D721Med (cell line): ENCODE measurements at places on chromosomes 13 and 19.
A peak's percentile ranks its signal among the peaks of the same experiment; 100 is the strongest.

DNA sequence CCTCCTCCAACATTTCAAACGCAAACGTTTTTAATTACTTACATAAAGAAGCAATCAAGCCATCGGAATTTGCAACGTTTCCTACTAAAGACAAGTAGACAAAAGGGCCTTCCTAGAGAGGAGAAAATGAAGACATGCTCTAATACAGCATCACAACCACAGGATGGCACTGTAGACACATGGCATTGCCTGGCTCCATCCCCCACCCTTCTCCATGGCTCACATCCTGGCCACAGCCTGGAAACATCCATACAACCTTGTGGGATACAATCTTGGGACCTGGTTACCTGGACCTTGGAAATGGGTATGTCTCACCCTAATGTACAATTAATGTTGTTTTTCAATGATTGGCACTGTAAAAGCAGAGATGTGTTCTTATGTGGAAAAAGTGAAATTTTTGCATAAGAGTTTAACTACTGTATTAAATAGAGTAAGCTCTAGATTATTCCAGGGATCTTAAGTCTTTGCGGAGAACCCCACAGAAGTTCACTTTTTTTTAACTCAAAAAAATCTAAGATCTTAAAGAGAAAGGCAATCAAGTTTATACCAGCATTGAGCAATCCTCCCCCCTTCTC lies 21.5 kb downstream of the EBPL start:
- DNase-seq = no peak

DNA sequence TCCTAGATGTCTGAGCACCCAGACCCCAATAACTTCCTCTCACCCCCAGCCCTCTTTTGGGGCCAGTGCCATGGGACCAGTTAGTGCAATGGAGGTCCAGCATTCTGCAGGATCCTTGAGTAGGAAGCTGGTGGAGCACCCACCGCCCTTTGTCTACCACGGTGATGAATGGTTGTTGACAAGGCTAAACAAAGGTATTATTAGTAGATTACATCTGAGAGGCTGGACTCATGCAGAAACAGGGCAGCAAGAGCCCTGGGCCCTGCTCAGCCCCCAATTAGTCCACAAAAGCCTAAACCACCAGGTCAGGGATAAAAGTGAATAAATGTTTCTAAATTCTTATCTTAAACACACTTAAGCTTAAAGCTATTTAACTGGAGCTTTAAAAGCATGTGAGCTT lies 196.5 kb upstream of the TSHZ3 start:
- DNase-seq = no peak

GRCh38 chr13:23570921-23571315 lies 706 bp downstream of the TNFRSF19 start:
- no peak for DNase-seq

- no peak for DNase-seq
These were observed 415.4 kb downstream of the SLITRK5 start for GRCh38 chr13:88086577-88086976.

DNA sequence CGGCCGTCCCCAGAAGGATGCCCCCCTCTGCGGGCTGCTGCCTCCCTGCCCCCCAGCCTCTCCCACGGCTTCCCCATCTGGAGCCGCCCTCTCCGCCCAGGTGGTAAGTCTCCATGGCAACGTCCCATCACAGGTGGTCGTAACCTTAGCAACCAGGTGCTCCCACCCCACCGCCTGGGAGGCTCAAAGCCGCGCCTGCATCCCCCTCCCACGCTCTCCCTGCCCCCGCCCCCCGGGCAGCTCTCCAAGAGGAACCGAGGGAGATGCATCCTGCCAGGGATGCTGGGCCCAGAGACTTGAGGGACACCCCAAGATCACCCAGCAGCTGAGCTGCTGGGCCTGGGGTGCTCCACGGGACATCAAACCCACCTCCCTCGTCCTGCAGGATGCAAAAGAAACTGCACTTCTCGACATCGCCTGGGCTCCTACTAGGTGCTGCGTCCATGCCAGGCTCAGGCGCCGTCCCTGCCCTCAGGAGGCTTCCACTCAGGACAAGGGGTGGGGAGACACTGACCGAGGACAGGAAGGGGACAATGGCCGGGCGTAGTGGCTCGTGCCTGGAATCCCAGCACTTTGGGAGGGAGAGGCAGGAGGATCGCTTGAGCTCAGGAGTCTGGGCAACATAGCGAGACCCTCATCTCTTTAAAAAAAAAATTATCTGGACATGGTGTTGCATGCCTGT lies 5.0 kb upstream of the LINGO3 start:
- no peak for DNase-seq

DNA sequence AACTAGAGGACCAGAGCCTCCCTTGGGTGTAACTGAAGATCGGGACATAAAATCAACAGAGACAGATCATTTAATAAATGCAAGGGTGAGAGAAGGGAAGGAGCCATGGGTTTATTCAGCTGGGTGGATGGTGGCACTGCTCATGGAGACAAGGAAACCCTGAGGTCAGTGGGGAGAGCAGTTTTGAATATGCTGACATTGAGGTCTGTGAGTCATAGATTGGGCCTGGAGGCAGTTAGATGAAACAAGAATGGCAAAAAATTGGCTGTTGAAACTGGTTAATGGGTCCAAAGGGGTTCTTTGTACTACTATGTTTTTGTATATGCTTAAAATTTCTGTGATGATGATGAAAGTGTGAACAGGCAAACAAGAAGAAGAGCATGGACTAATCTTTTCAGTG lies 5.1 kb upstream of the GTF3A start:
- DNase-seq = no peak

DNA sequence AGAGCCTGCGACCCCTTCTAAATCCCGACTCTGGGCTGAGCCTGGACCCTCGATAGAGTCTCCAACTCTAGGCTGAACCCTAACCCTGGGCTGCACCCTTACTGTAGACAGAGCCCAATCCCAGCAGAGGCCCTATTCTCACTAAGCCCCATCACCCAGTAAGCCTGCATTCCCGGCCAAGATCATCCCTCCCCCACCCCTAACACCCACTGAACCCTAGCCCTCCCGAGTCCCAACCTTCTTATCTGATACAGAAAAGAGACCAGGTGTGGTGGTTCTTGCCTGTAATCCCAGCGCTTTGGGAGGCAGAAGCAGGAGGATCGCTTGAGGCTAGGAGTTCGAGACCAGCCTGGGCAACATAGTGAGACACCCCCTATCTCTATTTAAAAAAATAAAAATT lies 2.6 kb upstream of the TNFAIP8L1 start:
- no peak for DNase-seq

GRCh38 chr13:105773863-105774538 lies 761.5 kb downstream of the EFNB2 start:
- DNase-seq = no peak

DNA sequence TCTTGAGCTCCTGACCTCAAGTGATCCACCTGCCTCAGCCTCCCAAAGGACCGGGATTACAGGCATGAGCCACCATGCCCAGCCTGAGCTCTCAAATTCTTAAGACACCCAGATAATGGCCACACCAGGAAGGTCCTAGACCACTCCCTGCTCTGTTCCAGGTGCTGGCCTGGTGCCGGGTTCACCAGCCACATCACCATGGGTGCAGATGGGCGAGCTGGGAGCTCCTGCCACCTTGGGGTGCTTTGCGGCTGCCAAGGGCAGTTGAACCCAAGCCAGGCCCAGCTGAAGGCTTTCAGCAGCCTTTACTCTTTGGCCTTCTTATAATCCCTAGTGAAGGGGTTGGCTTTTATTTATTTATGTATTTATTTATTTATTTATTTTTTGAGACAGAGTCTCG lies 4.9 kb downstream of the HPN start:
- DNase-seq = no peak

- no peak for DNase-seq
These were observed at the start of gene LRRC25 for GRCh38 chr19:18397242-18398202. LRRC25 (minus strand) TSS chr19:18397622; CDS start chr19:18396963, 659 bp downstream.

DNA sequence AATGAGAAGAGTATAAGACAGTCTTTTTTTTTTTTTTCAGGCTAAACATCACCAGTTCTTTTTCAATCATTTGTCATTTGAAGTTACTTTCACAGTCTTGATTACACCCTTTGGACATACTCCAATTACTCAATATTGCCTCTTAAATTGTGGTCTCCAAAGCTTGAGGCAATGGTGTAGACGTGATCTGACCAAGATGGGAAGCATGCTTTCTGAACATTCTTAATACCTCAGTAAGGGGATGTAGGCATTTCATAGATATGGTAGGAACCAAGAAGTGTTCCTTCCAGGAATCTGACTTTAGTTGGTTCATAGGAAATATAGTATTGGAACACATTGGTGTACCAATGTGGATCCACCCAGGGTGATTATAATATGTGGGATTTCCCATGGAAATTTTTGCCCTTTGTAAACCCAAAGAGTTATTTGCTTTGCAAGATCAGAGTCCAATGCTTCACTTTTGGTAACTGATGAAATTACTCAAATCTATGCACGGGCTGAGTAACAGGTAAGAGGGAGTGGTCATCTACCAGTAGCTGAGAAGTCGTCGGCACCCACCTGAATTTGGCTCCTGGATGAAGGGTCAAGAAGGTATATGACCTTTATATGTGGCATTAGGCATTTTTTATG lies 62.2 kb downstream of the ERCC5 start:
- no peak for DNase-seq

GRCh38 chr19:8209462-8210378 lies 550 bp downstream of the CERS4 start:
- peak; percentile 57 for DNase-seq

- DNase-seq = no peak
These were observed 187.0 kb downstream of the MYO16 start for GRCh38 chr13:108816375-108816774.

DNA sequence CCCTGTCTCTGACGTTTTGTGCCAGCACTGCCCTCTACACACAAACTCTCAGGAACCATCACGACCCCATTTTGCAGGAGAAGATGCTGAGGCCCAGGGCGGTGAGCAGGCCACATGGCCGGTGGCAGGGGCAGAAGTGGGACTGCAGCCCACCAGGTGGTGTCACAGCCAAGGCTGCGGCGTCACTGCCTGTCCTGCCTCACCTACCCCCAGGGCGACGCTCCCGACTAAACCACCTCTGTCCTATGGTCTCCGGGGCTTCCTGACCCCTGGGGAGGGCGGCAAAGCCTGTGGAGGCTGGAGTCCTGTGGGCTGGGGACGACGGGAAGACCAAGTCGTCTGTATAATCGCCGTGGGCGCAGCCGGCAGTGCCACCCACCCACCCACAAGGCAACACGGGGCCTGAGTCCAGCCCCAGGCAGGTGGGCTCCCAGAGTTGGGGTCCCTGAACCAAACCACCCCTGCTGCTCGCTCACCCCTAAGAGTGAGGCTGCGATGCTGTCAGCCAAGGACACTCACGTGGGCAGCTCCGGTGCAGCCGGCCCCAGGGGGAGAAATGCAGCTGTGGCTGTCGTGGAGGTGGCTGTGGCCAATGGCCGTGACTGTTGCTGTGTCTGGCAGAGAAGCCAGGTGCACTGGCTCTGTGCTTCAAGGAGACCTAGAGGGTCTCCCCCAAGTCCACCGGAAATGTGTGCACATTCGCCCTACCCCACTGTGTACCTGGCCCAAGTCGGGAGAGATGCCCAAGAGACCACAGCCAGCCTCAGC lies 29.7 kb downstream of the RASA3 start:
- DNase-seq = no peak

- no peak for DNase-seq
These were observed 201.6 kb downstream of the SLITRK5 start for GRCh38 chr13:87872813-87873212.

DNA sequence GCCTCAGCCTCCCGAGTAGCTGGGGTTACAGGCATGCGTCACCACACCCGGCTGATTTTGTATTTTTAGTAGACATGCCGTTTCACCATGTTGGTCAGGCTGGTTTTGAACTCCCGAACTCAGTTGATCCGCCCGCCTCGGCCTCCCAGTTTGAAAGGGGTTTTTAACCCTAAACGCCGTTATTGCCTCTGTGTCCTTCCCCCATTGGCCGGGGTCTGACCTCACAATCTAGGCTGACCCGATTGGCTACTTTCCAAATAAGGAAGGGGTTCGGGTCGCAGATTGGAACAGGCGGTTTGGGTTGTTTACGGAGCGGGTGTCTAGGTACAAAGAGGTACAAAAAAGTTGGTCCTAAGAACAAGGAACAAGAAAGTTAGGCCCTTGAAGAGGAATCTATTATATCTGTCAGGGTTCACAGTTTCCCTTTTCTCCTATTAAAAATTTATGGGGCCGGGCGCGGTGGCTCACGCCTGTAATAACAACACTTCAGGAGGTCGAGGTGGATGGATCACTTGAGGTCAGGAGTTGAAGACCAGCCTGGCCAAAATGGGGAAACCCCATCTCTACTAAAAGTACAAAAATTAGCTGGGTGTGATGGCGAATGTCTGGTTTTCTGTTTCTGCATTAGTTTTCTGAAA lies 1.0 kb downstream of the ZNF253 start:
- no peak for DNase-seq

GRCh38 chr13:61029064-61029463 lies 386.6 kb downstream of the PCDH20 start:
- no peak for DNase-seq

- DNase-seq = no peak
These were observed 703.8 kb downstream of the DIAPH3 start for GRCh38 chr13:59459972-59460371.

GRCh38 chr19:48928164-48929025 lies 5.1 kb upstream of the DHDH start:
- DNase-seq = no peak

DNA sequence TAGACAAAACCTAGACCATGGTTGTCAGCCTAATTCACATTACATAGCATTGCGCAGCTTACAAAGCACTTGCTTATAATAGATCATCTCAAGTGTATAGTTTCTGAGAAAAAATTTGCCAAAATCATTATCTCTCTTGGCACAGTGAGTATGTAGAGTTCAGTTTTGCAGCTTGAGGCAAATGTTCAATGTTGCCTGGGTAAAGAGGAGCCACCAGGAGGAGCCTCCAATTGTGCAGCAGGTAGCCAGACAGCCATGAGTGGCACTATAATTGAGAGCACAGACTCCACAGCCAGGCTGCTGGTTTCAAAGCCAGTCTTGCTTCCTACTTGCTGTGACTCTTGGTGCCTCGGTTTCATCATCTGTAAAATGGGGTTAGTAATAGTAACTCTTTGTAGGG lies 24.0 kb upstream of the OLFM4 start:
- DNase-seq = no peak

DNA sequence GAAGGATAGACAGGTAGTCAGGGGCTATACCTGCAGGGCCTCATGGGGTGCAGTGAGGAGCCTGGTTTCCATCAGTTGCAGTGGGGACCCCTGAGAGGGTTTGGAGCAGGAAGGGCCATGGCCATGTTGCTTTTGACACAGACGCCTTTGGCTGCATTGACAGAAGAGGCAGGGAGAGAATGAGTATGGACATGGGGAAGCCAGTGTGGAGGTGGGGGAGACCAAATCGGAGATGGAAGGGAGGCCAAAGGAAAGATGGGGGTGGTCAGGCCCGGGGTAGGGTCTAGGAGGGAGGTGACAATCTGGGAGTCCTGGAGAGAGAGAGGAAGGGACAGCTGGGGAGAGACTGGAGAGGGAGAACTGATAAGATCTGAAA lies 1.3 kb downstream of the HSD11B1L start:
- DNase-seq = no peak

- DNase-seq = no peak
These were observed 107.0 kb downstream of the PCDH9 start for GRCh38 chr13:67123165-67123564.

DNA sequence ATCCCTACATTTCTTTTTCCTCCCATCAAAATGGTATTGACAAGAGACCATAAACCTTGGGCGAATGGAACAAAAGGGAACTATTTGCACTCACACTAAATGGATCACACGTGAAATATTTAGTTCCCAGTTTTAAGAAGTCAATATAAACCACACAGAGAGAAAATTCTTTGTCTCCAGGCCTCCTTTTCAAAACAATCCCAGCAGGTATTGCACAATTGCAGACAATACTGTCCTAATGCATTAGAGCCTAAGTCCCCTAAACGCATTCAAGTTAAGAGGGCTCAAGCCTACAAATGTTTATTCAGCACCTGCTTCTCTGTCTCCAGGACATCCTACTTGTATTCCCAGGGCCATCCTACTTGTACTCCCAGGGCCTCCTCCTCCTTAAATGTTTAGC lies 1.3 kb upstream of the B3GLCT start:
- DNase-seq = no peak
